T-helper 22 cell (primary cell): ENCODE measurements at places on chromosomes 5 and 9.

- no peak for DNase-seq
Measured at GRCh38 chr9:4661611-4662010, 483 bp upstream of the PLPP6 start.

- no peak for DNase-seq
Measured at GRCh38 chr9:91427873-91428272, 4.2 kb upstream of the NFIL3 start.

GRCh38 chr9:133137451-133138231, 16.6 kb upstream of the RALGDS start:
- no peak for DNase-seq

DNA sequence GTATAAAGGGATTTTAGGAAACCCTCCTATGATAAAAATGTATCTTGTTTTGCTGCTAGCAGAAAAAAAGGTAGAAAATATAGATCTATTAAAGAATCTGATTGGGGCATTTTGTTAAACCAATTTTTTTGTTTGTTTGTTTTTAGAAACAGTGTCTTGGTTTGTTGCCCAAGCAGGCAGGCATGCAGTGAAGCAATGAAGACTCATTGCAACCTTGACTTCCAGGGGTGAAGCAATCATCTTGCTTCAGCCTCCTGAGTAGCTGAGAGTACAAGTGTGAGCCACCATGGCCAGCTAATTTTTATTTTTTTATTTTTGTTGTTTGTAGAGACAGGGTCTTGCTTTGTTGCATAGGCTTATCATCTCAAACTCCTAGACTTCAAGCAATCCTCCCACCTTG, 755.8 kb upstream of the EDIL3 start:
- DNase-seq: no peak

DNA sequence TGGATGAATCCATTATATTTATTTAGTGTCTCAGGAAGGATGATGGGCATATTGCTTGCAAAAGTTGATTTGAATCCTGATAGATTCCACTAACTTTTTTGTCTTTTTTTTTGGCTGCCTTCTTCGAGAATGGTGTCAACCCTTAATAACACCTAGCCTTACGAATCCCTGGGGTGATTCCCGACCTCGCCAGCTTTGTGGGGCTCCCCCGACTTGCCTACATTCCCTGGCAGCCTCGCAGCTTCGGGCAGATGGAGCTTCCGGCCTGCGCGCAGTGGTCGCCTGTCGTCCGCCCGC, 366 bp upstream of the DOCK8 start:
- no peak for DNase-seq

- no peak for DNase-seq
Measured at GRCh38 chr5:56705217-56705616, 110.1 kb upstream of the MAP3K1 start.

- DNase-seq: no peak
Measured at GRCh38 chr9:111176511-111176910, 138.2 kb upstream of the LPAR1 start.

DNA sequence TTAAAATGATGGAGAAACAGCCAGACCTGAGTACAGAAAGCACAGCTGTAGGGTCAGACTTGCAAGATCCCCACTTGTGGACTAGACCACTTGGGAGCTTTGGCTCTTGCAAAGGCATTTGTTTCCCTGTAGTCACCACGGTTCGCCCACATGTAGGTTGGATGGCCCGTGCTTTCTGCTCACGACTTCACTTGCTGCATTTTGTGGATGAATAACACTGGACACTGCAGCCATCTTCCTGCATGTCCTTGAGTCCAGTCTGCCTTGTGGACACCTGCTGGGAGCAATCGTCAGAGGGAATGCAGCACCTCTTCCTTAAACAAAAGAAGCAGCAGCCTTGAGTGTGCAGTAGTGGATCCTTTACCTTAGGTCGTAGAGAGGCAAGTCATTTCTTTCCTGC, 372.9 kb upstream of the IRX2 start:
- no peak for DNase-seq
